NCI-H1105 treated with DMSO at 0.1 percent for 48 hours (cell line): ENCODE measurements at places on chromosomes 4 and X.

- peak; percentile 59 for DNase-seq
Measured at GRCh38 chr4:73770917-73771316, 30.5 kb downstream of the CXCL8 start.

- DNase-seq: no peak
Measured at GRCh38 chr4:2301225-2301642, 39.3 kb upstream of the MXD4 start.

DNA sequence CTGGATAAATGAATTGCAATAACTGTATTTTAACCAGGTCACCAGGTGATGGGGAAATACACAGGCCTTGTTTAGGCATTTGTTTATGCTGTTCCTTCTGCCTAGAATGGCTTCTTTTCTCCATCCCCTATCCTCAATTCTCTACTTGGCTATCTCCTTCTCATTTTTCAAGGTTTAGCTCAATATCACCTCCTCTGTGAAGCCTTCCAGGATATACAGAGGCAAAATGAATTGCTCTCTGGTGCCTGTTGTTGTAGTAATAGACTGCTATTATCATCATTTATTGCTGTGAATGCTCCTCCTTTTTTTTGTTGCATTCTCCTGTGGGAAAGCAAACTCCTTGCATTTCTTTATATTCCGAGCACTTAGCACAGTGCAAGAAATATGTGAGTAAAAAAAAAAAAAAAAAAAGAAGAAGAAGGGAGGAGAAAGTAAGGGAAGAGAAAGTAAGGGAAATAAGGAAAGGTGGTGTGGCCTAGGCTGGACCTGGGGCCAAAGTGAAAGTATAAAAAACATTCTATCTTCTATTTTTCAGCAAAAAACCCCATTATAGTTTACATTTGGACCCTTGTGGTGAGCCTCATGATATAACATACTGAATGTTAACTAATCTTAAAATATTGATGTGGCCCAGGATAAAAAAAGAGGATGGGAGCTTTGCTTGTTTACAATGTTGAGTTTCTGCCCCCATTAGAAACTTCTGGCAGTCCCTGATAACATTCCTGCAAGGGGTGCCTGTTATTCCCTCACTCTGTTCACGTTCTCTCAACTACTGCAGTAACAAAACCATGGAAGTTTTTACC lies 6.3 kb upstream of the STK26 start:
- DNase-seq: no peak

GRCh38 chr4:177322266-177322665 lies 12.6 kb downstream of the NEIL3 start:
- no peak for DNase-seq

GRCh38 chrX:119089619-119090018 lies 16.8 kb downstream of the CT47C1 start:
- DNase-seq: no peak

DNA sequence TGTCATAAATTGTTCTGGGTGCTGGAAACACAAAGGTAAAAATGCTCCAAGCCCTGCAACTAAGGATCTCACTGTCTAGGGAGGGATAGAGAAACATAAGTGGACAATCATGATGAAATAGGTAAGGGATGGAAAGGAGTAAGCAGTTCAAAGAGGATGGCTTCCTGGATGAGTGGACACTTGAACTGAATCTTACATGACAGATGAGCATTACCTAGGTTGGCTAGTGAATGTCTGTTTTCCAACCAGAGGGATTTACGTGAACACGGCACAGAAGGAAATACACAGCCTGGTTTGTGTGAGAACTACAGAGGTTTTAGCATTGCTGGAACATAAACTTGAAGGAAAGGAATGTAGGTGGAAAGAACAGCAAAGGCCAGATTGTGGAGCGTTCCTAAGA lies 150.2 kb upstream of the GALNT7 start:
- no peak for DNase-seq

DNA sequence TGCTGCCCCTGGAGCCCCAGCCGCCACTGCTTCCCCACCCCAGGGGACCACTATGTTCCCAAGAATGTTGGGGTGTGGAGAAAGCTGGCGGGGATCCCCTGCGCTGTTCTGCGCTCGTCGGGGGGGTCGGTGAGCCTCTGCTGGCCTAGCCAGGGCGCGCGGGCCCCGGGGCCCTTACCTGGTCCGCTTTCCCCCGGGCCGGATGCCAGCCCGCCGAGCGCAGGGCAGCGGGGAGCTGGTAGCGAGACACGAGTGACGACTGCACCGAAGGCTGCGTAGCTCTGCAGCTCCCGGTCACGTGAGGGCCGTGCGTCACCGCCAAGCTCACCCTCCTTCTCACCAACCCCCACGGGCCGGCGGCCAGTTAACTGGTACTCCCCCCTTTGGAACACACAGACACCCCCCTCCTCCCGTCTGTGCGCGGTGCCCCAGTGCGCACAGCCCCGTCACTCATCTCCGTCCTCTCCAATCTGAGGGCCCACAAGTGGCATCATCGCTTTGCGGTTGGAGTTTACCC lies at the start of gene BEX1:
TSS of gene BEX1 (minus strand) at position 254 of the 517 bp plus-strand sequence. CDS start 897 bp downstream, outside the sequence.
- DNase-seq: peak; percentile 90

DNA sequence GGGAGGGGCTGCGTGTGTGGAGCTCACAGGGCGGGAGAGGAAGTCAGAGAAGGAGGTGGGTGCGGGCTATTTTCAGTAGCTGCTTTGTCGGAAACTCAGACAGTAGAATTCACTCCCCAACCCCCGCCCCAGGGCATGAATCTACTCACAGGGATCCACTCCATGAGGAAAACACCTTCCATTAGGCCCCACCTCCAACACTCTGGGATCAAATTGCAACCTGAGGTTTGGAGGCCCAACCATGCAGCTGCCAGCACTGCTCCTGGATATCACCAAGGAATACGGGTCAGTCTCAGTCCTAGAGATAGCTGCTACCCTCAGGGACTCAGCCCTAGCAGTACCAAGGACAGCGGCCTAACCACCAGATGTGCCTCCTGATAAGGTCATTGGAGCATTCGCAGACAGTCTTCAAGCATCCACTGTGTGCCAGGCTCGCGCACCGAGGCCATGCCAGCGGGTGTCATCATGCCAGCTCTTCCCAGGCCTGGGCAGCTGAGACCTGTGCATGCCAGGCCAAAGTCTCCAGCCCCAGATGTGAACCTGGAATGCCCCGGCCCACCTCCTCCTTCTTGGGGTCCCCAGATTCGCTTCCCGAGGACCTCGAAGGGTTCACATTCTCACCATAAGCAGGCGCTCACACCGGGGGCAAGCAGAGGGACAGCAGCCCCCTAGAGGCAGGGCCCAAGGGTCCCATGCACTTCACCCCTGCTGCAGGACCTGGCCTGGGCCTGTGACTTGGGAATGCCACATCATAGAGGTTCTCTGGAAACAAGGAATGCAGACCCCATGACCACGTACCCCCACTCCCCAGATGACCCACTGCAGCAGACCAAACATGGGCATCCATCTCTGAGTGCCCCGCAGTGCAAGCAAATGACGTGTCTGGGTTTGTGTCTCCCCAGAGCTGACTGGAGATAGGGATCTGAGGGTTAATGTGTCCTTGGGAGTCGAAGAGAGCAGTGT lies 102.3 kb downstream of the ADRA2C start:
- no peak for DNase-seq

GRCh38 chrX:15963858-15964257 lies 109.2 kb upstream of the AP1S2 start:
- no peak for DNase-seq

- no peak for DNase-seq
Measured at GRCh38 chrX:108211301-108211700, 119.7 kb downstream of the ATG4A start.

DNA sequence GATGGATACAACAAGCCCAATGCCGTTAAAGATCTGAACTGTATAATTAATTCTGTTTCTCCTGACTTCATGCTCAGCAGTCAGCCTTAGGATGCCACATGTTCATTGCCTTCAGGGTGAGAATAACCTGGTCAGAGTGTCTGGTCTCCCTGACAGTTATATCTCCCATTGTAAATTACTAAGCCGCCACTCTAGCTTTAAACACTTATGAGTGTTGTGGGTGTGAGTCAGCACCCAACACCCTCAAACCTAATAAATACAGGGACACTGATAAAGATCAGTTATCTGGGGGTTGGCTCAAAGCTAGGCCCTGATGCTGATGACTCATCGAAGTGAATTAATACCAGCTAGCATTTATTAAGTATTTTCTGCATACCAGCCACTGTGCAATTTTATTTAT lies 64.9 kb upstream of the DYNLT3 start:
- no peak for DNase-seq

- no peak for DNase-seq
Measured at GRCh38 chrX:149948016-149948415, 9.7 kb upstream of the EOLA2 start.

DNA sequence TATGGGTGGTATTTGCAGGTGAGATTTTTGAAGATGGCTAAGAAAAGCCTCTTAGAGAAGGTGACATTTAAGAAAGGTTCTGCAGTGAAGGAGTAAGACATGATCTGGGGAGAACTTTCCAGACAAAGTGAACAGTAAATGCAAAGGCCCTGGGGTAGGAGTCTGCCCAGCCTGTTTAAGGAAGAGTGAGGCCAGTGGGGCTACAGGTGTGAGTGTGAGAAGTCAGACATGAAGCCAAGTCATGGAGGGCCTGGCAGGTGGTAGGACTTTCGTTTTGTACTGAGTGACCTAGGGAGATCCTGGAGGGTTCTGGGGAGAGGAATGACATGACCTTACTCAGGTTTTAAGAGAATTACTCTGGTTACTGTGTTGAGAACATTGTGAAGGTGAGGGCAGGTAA lies 21.5 kb downstream of the COQ2 start:
- no peak for DNase-seq

DNA sequence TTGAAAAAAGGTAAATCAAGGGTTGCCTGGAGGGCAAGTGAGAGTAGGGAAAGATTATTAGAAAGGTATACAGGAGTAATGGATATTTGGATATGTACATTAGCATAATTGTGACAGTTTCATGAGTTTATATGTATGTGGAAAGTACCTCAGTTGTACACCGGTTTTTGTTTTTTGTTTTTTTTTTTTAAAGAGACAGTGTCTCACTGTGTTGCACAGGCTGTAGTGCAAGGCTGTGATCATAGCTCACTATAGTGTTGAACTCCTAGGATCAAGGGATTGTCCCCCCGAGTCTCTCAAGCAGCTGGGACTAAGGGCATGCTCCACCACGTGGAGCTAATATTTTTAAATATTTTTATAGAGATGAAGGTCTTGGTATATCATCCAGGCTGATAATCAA lies 15.3 kb upstream of the HPGD start:
- no peak for DNase-seq

DNA sequence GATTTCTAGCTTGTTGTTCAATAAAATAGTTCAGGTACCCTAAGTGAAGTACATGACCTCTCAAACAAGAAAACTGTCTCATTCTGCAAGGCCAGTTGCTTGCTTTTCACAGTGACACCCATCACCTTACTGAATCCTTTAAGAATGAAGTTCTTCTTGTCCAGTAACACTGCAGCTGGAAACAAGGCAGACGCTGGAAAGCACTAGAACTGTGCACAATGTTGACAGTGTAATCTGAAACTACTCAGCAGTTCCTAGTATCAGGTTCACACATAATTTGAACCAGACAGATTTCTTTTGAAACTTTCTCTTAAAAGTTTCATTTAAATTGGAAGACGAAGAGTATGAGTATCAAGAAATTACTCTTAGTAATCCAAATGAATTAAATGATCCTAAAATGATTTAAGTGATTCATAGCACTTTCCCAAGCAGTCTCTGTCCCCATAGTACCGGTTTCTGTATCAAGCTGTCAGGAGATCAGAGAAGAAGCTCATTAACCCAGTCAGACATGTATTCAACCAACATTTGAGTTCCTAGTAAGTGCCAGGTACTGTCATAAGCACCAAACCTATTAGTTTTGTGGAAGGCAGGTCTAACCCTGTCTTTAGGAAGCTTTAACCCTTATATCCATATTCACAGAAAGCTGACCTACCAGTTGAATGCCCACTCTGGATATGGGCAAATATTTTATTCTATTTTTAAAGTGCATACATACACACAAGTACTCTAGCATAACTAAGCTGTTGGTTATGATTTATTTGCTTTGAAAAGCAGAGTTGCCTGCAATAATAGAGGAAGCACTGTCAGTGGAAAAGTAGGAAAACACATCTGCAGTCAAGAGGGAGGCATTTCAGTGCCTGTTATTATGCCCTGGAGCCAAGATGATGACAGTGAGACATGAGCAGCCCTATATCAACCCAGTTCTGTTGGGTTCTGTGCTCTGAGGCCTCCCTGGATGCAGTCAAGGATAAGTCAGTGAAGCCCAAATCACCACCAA lies 63.6 kb downstream of the PALLD start:
- peak; percentile 15 for DNase-seq

- no peak for DNase-seq
Measured at GRCh38 chrX:74242050-74242449, 61.9 kb upstream of the ZCCHC13 start.

- DNase-seq: no peak
Measured at GRCh38 chr4:181688432-181688831, 554.8 kb upstream of the TENM3 start.

GRCh38 chr4:59535541-59535940 lies 1664.6 kb upstream of the ADGRL3 start:
- no peak for DNase-seq

DNA sequence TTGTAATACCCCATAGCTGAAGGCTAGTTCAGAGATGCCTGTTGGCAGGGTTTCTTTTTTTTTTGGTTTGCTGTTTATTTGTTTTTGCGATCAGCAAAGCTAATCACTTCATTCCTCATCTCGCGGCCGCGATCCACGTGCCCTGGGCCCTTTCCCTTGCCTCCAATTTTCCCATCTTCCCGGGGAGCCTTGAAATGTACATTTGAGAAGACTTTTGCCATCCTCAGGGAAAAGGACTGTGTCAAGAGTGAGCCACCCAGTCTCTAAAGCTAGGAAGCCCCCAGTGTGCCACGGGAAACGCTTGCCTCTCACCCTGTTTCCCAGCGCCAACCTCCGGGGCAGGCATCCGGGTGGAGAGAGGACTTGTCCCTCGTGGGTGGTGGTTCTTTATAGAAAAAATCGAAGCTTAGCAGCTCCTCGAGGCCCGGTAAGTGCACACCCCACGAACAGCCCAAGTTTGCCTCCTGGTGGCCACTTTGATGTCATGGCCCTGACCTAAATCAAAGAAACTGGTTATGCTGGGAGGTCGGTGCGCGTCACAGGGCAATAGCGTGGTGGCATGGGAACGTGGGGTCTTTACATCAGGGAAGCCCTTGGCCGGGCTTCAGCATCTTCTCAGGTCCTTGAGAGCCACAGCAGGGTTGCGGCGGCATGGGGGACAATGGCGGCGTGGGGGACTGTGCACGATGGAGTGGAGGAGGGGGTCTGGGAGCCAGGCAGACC lies 42.0 kb downstream of the MAP7D3 start:
- DNase-seq: no peak
